ENCODE measurements at places on chromosomes 5 and 9.
A peak's percentile ranks its signal among the peaks of the same experiment; 100 is the strongest.

DNA sequence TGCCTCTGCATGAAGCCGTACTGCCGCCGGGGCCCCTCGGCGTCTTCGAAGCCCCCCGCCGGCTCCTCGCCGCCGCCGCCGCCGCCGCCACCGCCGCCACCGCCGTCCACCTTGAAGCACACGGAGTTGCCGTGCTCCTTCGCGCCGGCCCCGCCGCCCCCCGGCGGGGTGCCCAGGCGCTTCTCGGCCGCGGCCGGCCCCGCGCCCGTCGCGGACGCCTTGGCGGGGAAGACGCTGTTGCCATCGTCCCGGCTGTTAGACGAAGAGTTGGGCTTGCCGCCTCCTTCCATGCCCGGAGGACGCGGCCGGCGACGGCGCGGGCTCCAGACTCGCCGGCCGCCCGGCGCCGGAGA is 400 bp downstream of the HCN1 start:
- DNase-seq, result no peak

GRCh38 chr5:132663771-132664695 is 6.1 kb downstream of the IL13 start:
- no peak for DNase-seq

DNA sequence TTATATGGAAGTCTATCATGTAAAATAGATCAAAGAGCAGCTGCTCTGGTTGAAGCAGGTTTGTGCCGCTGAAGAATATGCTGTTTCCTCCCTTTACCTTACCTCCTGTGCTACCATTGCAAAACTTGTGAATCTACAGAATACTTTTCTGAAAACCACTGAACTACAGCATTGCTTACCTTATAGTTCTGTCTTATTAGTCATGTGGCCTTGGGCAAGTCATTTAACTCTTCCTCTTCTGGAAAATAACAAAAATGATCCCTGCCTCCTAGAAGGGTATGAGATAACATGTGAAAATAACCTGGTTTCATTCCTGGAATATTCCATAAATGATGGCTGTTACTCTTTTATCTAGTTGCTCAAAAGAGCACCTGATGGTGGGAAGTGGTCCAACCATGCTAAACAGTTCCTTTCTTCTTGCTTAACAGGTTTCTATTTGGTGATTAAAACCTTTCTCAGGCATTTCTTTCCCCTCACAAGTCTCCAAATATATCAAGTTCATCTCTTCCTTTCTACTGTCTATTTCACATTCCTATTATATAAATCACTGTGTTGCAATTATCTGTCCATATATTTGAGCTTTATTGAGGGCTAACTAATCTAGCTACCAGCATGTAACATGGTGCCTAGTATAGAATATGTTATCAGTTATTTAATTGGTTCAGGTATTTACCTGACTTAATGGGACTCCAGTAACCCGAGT is 15.0 kb downstream of the TRIM32 start:
- DNase-seq, result no peak

DNA sequence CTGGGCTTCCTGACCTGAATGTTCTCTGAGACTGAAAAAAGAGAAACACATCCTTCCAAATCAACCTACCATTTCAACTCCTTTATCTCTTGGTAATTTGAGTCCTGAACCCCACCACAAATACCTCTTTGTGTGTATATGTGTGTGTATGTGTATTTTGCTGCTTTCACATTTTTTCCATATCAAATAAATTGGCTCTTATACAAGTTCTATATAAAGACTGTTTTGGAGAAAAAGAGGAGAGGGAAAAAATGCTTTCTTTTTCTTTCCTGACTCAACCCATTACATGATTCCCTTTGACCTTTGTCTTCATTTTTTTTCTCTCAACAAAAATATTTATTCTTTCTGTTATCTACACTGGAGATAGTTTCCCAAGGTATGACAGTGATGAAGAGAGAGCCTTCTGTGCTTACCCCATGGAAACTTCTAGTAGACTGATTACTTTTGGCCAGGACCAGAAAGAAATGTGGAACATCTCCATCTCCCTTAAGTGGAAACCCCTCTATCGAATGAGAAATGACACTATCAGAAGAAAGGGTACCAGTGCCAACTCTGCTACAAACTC is 85.3 kb downstream of the PAPPA start:
- DNase-seq, result no peak

GRCh38 chr5:8719796-8720195 is 826.1 kb downstream of the SEMA5A start:
- no peak for DNase-seq

DNA sequence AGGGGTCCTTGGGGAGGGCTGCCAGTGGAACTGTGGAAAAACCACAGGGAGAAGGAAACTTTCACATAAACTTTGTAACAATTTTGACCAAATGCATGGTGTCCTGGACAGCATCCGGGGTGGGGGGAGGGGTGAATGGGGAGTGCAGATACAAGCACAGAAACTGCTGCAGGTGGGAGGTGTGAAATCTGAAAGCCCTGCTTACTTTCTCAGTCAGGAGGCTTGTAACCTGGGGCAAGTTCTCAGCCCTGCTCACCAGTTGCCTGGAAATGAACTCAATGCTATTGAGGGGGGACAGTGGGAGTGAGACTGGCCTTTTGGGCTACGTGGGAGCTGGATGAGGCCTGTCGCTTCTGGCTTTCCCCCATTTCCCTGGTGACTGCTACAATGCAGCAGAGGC is 694.5 kb upstream of the ZNF608 start:
- no peak for DNase-seq

GRCh38 chr5:32508806-32509805 is 64.6 kb upstream of the ZFR start:
- no peak for DNase-seq

GRCh38 chr5:38556599-38557307 is at the start of gene LIFR:
Gene LIFR (minus strand): TSS chr5:38556646. CDS start chr5:38530647, 25,999 bp downstream.
- peak; percentile 13 for DNase-seq

DNA sequence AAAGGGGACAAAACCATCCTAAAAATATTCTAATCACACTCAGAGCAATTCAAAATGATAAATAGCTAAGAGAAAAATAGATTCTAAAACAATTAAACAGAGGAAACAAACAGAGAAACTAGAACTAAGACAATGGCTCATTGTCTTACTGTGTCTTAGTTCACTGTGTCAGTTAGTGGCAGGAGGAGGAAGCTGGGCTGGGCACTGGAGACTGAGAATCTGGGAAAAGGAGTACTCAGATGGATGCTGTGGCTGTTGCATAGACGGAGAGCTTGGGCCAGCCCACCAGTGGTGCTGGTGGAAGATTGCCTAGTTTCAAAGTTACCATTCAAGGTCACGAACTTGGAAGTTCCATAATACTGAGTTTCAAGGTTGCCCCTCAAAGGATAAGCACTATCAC is 94.7 kb upstream of the IFNK start:
- DNase-seq, result no peak

DNA sequence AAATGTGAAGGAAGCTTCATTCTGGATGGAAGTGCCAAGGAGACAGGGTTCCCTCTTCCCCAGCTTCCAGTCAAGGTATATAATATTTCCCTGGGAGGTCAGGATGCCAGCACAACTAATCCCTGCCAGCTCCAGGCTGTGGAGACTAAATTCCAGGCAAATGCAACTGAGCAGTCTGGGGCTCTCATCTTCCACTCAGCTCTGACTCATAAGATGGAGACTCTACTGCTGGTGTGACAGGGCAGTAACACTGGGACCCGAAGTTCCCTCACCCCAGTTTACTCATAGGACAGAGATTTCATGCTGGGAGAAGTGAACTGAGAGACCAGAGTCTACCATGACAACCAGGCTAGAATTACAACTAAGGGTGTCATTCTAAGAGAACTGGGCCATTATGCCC is 235.4 kb downstream of the FSTL4 start:
- no peak for DNase-seq

- no peak for DNase-seq
Measured at GRCh38 chr9:107554636-107555035, 65.1 kb upstream of the KLF4 start.

- no peak for DNase-seq
Measured at GRCh38 chr5:172311605-172312004, 28.0 kb upstream of the UBTD2 start.

GRCh38 chr9:88979021-88979420 is 12.2 kb upstream of the S1PR3 start:
- DNase-seq, result no peak

- DNase-seq, result no peak
Measured at GRCh38 chr9:114551750-114552685, 35.6 kb upstream of the ATP6V1G1 start.

GRCh38 chr5:124746916-124747790 is 714 bp upstream of the ZNF608 start:
- peak; percentile 52 for DNase-seq

DNA sequence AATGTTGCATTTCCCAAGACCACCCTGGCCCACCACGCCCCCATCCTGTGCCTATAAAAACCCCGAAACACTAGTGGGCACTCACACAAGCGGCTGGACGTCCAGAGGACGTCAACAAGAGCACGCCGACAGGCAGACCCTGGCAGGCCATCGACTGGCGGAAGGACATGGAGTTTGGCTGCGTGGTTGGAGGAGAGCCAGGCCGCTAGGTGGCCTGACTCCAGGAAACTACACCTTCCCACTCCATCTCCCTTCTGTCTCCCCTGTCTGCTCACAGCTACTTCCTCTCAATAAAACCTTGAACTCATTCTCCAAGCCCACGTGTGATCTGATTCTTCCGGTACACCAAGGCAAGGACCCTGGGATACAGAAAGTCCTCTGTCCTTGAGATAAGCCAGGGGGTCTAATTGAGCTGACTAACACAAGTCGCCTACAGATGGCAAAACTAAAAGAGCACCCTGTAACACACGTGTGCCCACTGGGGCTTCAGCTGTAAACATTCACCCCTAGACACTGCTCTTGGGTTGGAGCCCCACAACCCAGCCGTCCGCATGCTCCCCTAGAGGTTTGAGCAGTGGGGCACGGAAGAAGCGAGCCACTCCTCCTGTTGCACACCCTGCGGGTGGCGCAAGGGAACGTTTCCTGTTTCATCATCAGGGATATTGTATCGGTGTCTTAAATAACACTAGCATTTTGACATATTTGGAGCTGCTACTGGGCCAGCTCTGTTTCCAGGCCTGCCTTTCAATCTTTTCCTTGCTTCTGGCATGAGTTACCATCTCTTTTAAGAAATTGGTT is 54.5 kb upstream of the TAF11L2 start:
- no peak for DNase-seq

DNA sequence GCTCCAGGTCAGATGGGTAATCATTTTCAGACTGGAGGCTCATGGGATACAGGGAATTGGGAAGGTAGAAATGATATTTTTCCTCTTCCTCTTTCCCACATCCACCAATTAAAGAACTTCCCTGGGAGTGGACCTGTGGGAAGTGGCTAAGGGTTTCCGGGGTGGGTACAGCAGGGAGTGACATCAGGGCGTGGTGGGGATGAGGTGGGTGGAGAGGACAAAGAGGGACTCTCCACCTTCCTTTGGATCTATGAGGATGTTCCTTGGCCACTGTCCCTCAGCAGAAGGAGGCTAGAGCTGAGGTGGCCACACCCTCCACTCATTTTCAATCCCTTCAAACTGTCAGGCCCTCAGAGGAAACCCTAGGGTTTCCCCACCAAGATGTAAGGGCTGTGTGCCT is 54.7 kb downstream of the IRF1 start:
- DNase-seq, result no peak

DNA sequence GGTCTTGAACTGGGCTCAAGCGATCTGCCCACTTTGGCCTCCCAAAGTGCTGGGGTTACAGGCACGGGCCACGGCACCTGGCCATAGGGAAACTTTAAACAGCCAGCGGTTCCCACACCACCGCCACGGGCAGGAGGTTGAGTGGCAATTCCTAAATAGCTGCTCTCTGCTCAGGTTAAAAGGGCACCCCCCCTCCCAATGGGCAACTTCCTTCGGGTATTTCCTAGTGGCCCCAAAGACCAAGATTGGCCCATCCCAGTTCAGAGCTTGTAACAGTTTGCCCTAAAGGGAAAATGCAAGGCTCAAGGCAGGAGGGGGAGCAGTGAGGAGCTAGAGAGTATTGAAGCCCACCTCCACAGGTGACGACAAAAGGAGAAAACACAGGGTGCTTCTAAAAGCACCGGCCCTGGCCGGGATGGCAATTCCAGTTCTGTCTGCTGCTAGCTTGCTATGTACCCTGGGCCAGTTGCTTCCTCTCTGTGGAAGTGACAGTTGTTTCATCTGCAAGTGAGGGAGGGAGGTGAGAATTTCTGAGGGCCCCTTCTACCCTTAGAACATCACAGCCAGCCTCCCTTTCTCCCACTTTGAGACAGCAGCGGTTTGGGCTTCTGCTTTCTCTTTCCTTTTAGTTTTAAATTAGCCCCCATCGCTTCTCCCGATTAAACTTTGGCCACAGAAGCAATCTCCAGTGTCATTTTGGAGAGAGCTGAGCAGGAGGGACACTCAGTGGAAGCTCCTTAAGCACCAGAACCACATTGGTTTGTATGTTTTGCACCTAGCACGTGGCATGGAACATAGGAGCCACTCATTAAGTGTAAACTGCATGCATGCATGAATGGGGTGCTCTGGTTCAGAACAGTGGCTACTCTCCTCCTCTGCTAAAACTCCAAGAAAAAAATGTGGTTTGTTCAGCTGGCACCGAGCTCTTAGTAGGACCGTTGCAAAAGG is 17.3 kb upstream of the TNIP1 start:
- no peak for DNase-seq

DNA sequence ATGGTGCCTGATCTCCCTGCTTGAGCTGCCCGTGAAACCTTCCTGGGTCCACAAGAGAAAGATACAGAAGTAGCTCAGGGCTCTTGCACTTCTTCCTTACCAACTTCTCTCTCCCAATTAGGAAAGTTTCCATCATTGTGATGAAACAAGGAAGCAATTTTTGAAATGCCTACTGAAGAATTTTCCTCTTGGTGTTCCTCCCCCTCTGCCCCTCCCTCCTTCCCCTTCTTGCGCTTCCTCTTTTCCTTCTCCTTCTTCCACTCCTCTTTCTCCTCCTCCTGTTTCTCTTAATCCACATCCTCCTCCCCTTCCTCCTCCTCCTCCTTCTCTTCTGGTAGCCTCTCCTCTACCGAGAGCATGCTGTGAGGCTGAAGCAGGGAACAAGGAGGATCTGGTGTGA is 36.3 kb upstream of the OTULINL start:
- no peak for DNase-seq

- DNase-seq, result no peak
Measured at GRCh38 chr9:108525186-108525585, 330.6 kb downstream of the ACTL7B start.

GRCh38 chr9:7341571-7341970 is 458.0 kb downstream of the DMAC1 start:
- no peak for DNase-seq

DNA sequence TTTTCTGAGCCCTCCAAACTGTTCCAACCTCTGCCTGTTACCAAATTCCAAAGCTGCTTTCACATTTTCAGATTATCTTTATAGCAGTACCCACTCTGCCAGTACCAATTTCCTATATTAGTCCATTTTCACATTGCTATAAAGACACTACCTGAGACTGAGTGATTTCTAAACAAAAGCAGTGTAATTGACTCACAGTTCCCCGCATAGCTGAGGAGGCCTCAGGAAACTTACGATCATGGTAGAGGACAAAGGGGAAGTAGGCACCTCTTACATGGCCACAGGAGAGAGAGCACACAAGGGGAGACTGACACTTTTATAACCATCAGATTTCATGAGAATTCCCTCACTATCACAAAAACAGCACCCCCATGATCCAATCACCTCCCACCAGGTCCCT is 105.0 kb downstream of the DTWD2 start:
- no peak for DNase-seq

Data from memory B cell (primary cell).